ENCODE measurements at places on chromosomes 2 and 18. TPM values are rescaled to one million over a fixed set of nuclear protein-coding genes. Genes with fewer than 3 reads are reported as not detected.

Gene DSG1
- not detected for total RNA-seq

Gene LOXHD1
- total RNA-seq, result 0.63 TPM

Gene MGAT4A
- total RNA-seq, result 207 TPM

Gene IRS1
- 2.3 TPM for total RNA-seq

Gene OBSL1
- 0.52 TPM for total RNA-seq

Gene AGXT
- not detected for total RNA-seq

All from mononuclear cell (primary cell).